Glutamatergic neuron (in vitro differentiated cells): ENCODE measurements at places on chromosomes 6 and 20.

DNA sequence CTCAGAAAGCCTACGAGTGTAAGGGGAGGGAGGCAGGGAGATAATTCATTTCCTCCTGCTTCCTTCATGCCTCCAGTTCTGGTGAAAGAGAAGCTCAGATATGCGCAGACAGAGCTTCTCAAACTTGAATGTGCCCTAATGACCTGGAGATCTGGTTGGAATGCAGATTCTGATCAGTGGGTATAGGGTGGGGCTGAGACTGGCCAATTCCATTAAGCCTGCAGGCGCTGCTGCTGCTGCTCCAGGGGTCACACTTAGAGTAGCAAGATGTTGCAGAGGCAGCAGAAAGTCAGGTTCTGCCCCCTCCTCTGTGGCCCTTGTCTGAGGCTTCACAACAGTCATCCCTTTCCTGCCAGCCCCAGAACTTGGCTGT is 161.0 kb downstream of the DHX35 start:
- DNase-seq, result no peak

GRCh38 chr6:117270055-117270842 is 4.9 kb downstream of the VGLL2 start:
- peak; percentile 65 for DNase-seq

DNA sequence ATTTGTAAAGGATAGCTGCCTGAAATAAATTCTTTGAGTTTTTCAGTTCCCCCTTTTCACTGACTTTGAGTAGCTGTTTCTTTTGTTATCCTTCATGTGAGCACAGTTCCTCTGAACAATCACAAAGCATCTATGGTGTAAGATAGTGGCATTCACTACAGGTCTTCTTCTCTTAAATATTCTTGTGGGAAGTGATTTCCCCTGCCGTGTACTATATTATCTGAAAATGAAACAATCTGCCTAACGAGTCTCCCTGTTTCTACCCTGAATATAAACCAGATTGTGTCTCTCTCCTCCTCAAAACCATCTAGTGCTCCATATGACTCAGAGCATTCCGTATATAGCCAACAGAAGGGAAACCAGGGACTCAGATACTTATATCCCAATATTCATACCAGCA is 380.1 kb upstream of the SOX4 start:
- no peak for DNase-seq

DNA sequence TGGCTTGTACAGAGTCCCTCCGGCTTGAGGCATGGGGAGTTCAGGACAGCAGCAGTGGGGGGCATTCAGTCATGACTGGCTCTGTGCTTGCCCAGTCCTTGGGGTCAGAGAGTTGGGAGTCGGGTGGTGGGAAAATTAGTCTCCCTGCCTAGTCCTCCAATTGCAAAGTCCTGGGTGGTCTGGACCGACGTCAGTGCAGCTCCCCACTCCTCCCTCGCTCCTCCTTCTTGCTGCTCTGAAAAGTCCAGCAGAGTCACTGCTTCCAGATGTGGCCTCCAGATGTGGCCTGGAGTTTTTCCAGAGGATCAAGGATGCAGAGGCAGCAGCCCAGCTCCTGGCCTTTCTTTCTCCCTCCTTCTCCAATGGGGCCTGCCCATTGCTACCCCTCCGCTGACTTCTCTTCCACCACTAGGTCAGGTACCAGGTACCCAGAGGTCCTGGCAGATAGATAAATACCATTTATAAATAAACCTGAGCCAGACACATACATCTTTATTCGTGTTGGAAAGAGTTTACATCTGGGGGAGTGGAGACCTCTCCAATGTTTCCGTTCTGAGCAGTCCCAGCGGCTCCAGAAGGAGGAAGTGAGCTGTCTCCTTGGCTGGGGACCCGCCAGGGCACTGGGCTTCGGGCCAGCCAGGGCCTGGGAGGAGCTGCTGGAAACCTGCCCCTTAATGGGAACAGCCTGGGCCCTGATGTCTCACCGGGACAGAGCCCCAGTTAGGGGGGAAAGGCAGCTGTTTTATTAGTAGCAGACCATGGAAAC is 49.0 kb upstream of the RNF24 start:
- DNase-seq, result no peak

DNA sequence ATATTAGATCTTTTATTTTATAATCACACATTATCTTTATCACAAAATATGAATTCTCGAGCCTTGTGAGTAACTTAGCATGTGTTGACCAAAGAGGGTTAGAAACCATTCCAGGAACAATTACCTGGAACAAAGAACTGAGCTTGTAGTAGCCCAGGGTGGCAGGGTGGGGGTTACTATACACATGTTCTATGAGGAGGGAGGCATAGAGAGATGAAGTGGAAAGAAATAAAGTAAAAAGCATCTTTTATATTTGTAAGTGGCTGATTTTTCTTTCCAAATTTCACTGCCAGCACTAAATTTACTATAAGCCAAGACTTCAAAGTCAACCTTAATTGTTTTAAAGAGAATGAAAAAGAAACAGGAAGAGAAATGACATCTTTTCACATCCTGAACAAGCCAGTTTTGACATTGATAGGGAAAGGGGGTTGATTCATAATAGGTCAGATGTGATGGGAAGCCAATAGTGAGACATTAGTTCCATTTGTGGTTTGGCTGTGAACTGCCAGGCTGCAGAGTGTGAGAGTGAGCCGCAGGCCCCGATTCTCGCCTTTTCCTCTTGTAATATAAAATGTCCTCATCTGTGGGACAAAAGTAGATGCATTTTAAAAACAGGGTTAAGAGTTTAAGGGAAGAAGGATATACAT is 52.7 kb upstream of the MYB start:
- no peak for DNase-seq

- no peak for DNase-seq
These were observed 203.5 kb downstream of the EPM2A start for GRCh38 chr6:145531822-145532221.

DNA sequence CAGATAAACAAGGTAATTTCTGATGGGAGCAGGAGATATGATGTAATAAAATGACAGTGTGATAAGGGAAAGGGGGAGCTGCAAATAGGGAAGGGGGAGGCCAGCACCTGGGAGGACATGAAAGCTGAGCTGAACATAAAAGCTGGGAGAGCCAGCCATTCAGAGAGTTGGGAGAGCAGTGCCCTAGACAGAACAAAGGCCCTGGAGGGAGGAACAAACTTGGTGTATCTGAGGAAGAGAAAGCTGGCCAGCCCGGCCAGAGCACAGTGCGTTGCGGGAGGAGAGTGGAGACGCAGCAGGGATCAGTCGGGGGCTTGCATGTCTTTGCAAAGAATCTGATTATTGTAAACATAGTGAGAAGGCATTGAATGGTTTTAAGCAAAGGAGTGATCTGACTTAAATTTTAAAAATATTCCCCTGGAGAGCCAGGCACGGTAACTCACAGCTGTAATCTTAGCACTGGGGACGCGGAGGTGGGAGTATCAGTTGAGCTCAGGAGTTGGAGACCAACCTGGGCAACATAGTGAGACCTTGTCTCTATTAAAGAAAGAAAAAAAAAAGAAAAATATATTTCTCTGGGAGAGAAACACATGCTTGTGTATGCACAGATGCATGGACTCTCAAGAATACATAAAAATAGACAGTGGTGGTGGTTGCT is 318.2 kb downstream of the ZFAND3 start:
- DNase-seq, result no peak

GRCh38 chr6:169533301-169534038 is 168.4 kb downstream of the WDR27 start:
- no peak for DNase-seq

DNA sequence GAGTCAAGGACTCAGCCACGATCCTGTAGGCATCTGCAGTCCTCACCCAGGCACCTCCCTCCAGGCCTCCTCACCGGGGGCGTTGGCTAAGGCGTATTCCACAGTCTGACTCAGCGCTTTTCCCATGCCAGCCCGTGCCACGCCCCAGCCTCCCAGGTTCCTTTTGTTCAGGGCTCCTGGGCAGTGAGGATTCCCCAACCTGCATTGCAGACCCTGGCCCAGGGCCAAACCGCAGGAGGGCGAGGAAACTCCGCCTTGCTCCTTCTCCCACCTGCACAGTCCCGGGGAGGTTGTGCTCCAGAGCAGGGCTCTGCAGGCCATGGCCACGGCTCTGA is 202.8 kb upstream of the CST7 start:
- DNase-seq, result no peak

- no peak for DNase-seq
These were observed 142.2 kb upstream of the ARID1B start for GRCh38 chr6:156634951-156635371.

DNA sequence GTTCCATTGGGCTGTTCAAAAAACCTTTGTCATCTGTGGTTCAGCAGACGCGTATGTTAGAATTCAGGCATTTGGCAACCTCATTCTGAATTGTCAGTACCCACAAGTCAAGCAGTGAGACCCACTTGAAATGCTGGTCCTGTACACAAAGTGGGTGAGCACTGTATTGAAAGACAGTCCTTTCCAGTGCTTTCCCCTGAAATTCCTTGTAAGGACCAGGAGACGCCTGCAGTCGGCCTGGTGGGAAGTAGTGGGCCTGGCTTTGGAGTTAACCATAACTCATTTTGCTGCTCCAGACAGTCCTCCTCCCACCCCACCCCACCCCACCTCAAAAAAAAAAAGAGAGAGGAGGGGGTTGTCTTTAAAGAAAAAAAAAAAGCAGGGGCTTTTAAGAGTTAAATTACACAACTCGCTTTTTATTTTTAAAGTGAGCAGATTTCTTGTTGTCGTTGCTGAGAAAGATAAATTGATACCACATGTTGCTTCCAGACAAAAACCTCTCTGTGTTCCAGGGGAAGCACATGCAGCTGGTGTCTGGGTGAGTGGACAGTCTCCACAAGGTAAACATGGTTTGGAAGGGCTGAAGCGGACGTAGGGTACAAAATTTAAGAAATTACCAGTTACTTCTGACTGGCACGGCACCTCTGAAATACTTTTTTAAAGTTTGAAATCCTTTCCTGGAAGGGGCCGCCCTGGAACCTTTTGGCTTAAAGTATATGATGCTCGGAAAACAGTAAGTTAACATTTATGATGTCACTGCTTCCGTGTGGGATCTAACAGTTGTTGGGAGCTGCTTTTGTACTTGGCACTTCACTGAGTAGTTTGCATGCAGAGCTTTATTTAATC is 95.3 kb downstream of the FOXO3 start:
- DNase-seq, result no peak

GRCh38 chr6:87436435-87436834 is 28.7 kb downstream of the CFAP206 start:
- DNase-seq, result no peak

GRCh38 chr6:36559011-36559793 is 11.9 kb upstream of the STK38 start:
- DNase-seq, result peak; percentile 29

DNA sequence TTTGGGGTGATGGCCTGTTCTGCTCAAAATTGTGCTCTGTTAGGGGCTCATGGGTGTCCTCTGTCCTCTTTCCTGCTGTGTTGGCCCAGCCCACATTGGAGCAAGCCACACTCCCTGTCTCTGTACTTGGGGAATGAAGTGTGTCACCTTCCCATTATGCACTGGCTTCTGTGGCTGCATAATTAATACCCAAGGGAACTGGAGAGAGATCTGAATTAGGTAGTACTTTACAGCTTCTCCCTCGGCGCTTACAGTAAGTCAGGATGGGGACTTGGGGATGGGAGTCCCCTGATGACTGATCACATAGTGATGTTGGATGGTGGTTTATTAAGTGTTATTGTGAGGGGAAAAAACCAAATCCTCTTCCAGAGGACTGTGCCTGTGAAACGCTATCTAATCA is 116.6 kb downstream of the FOXO3 start:
- no peak for DNase-seq

DNA sequence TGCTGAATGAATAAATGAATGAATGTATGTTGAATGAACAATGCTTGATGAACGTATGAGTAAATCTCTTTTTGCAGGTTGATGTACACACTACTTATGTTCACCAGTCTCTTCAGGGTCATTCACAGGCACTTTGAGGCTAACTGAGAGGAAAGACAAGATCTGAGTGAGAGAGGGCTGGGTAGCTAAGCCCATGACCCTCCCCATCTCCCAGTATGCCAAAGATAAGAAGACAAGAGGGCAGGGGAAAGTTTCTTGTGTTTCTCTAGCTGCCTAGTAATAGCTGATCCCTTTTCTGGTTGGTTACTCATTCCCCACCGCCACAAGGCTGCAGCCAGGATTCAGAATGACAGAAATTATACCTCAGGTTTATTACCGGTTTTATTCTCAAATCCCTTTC is 90.7 kb downstream of the CEP57L1 start:
- no peak for DNase-seq

- no peak for DNase-seq
These were observed 1.9 kb upstream of the TMEM242 start for GRCh38 chr6:157325069-157325805.

GRCh38 chr6:135358985-135359384 is 138.6 kb downstream of the AHI1 start:
- DNase-seq, result no peak

- DNase-seq, result no peak
These were observed 103.6 kb upstream of the BMP2 start for GRCh38 chr20:6663751-6664388.

- DNase-seq, result no peak
These were observed 61.7 kb upstream of the SGK1 start for GRCh38 chr6:134379599-134379998.

DNA sequence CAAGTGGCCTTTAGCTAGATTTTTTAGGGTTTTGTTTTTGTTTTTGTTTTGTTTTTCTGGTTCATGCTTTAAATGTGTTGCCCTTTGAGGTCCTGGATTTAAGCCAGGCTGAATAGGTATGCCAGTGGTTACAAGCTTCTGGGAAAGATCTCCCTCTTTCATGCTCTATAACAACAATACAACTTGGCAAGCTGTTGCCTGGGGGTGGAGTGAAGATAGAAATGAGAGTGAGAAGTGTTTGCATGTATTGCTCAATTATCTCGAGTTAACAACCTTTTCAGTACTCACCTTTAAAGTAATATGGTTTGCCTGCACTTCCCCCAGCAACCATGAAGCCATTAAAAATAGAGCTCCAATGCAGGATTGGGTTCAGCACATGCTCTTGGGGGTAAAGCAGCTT is 19.2 kb upstream of the HAO1 start:
- DNase-seq, result no peak

- no peak for DNase-seq
These were observed 155.4 kb downstream of the ERMARD start for GRCh38 chr6:169906688-169907418.

DNA sequence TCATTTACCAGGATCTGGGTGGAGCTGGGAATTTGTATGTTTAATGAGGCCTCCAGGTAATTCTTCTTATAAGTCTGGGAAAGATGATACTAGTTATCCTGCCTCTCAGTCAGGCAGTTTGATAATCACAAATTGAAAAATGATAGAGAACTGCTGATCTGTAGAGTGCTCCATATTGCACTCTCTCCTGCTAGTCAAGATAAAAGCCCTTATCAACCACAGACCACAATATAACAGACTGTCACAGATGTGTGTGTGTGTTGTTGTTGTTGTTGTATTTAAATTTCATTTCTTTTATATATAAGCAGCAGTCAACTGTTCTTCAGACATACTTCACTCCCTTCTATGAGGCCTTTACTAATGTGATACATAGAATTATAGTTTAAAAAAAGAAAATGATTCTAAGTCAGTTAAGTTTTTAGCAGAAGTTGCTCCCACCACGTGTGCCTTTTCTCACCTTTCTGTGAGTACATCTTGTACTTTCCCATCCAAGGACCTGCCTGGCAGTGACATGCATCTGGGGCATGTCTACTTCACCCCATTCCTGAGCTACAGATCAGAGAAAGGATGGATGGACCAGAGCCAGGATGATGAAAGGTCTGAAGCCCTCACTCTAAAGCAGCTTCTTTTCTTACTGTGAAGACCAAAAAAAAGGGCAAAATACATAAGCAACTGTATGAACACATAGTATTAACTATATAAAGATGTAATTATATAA is 29.8 kb downstream of the TENT5A start:
- no peak for DNase-seq

- no peak for DNase-seq
These were observed 237.8 kb downstream of the SYNE1 start for GRCh38 chr6:152399399-152399798.

GRCh38 chr6:75393806-75394205 is 99.8 kb downstream of the FILIP1 start:
- DNase-seq, result no peak
